ENCODE measurements at places on chromosomes 1 and 21.

DNA sequence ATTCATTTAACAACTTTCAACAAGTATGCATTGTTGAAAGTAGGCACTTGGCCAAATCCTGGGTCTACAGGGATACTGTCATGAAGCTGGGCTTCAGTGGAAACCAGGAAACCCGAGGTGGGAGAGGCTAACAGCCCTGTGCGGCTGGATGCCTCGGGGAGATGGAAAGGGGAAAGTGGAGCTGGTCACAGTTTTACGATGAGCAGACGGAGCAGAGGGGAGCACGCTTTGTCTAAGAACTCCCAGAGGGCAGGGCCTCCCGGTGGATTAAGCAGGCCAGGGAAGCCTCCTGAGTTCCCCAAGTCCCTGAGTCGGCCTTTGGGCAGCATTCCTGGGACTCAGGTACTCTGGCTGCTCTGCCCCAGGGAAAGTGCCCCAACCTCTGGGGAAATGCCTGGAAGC lies 23.8 kb downstream of the STUM start:
- no peak for DNase-seq

DNA sequence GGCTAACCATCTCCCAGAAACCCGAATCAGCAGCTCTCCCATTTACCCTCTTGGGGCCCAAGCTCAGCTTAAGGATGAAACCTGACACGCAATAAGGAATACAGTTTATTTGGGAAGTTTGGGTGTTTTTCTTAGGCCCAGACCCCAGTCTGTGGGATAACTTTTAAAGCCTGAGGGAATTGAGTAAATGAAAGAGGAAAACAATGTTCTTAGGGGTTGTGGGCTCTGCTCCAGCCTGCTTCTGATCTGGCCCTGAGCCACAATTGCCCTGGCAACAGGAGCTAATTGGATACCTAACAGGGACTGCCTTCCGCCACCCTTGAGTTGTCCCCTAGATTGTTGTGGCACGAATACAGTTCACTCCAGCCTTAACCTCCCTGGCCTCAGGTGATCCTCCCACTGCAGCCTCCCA lies 20.1 kb downstream of the DYRK3 start:
- DNase-seq = no peak

GRCh38 chr1:208059409-208060001 lies 148.6 kb upstream of the CD34 start:
- no peak for DNase-seq

DNA sequence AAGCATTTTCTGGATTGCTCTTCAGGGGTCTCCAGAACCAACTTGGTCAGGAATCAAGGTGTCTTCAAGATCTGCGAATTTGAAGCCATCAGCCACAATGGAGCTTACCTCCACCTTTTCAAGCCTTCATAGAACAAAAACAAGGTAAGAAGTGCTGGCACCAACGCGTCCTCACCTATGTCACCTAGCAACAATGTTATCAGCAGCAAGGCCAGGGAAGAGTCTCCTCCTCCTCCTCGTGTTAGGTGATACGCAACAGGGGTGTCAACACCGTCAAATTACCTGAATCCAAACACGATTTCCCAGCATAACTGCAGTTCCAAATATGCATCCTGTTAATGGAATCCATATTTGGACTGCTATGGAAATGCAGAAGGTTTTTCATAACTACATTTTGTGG lies 4.1 kb upstream of the TIAM1 start:
- no peak for DNase-seq

- no peak for DNase-seq
Observed at GRCh38 chr1:72759486-72759885, 477.1 kb upstream of the NEGR1 start.

DNA sequence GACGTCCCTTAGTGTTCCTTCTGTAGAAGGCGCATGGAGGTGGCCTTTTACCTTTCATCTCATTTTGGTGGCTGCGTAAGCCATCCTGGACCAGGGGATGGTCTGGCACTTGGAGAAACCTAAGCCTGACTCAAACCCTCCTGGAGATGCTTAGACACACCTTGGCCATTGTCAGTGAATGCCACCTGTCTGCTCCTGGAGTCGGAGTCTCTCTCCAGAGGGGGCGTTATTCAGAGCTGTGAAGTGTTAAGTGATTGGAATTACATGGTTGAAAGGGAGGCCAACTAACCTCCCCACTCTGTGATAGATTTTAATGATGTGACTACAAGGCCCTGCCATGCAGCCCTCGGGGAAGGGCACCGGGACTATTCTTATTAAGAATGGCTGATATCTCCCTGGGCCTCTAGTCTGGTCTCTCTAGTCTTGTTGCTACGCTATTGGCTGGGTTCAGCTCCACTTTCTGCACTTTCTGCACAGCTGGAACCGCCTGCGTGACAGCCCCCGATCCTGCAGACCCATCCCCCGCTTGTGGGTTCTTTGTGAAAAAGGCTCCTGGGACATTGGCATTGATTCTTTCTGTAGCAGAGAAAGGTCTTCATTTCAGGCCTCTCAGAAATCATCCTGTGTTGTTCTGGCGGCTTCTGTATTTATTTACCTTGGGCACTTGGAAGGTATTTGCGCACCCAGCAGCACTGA lies 4.2 kb downstream of the RASSF5 start:
- DNase-seq = peak; percentile 28

- no peak for DNase-seq
Observed at GRCh38 chr1:58659516-58659915, 40.3 kb downstream of the MYSM1 start.

DNA sequence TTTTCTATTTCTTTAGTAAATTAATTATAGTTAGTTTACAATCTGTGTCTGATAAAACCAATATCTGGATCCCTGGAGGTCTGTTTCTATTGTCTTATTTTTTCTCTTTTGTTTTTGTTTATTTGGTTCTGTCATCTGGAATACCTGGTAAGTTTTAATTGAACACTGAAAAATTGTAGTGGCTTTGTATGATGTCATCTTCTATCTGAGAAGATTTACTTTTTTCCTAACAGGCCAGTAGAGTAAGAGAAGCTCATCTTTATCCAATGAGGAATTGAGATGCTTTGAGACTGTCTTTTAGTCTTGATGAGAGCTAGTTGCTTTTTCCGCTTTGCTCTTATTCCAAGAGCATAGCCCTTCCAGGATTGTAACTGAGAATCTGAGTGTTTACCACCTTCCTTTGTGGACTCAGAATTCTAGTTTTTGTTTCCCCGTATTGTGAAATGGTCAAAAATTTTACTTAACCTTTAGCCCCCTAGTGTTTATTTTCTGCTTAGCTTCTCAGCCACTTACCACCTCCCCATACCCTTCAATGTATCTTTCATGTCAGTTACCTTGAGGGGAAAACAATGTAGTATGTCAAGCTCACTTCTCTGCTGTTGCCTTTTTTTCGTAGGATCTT lies 25.0 kb downstream of the PTGFRN start:
- no peak for DNase-seq

DNA sequence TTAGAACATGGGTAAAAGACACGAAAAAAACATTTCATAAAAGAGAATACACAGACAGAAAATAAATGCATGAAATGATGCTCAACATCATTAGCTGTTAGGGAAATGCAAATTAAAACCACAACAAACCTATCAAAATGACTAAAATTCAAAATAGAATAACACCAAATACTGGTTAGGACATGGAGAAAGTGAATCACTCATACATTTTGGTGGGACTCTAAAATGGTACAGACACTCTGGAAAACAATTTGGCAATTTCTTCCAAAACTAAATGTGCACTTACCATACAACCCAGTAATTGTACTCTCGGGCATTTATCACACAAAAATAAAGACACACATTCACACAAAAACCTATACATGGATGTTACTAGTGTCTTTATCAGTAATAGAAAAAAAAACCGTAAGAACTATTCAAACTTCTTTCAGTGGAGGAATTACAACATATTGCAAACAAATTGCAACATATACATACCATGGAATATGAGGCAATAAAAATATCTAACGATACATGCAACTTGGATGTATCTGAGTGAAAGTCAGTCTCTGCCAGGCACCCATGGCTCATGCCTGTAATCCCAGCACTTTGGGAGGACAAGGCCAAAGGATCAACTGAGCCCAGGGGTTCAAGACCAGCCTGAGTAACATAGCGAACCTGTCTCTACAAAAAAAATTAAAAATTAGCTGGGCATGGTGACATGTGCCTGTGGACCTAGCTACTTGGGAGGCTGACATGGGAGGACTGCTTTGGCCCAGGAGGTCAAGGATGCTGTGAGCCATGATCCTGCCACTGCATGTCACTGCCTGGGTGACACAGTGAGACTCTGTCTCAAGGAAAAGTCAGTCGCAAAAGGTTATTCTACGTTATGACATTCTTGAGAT lies 19.6 kb downstream of the HSF2BP start:
- no peak for DNase-seq

DNA sequence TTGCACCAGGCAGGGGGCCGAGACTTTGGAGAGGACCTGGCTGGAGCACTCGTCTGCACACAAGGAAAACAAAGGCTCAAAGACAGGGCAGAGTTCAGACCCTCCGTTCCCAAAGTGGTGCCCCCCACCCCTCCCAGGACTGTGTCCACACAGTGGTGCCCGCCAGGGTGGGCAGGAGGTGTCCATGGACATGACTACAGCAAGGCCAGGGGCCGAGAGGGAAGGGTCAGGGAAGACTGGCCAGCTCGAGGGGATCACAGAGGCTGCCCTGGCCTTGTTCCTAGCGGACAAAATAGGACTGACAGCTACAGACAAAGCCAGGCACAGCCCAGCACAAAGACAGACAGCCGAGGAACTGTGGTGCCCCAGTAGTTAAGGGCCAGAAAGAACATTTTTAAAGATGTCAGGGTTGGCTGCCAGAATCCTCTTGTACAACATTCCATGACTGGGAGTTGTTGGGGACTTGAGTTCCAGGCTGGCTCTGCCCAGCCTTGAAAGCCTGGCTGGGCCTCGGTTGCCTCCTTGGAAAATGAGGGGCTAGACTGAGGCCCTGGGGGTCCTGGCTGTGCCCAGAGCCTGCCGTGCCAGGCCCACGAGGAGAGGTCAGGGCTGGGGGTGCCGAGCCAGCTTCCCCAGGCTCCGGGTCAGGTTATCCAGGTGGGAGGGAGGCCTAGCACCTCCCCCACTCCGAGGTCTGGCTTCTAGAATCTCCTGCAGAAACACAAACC lies 63.7 kb downstream of the SLX9 start:
- DNase-seq = peak; percentile 29

DNA sequence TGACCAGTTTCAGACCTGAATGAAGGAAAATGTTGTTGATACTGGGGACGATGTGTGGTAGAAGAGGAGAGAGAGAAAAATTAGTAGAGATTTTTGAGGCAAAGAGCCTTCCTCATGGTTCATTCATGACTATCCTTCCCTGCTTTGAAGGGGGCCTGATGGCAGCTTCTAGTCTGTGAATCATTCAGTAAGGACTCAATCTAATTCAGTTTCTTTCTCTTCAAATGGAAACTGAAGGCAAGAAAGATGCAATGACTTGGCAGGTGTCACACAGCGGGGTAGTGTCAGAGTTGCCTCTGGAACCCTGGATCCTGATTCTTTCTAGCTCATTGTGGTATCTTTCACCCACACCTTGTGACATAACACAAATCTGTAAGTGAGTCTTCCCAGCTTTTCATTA lies 14.9 kb upstream of the CD5L start:
- no peak for DNase-seq

DNA sequence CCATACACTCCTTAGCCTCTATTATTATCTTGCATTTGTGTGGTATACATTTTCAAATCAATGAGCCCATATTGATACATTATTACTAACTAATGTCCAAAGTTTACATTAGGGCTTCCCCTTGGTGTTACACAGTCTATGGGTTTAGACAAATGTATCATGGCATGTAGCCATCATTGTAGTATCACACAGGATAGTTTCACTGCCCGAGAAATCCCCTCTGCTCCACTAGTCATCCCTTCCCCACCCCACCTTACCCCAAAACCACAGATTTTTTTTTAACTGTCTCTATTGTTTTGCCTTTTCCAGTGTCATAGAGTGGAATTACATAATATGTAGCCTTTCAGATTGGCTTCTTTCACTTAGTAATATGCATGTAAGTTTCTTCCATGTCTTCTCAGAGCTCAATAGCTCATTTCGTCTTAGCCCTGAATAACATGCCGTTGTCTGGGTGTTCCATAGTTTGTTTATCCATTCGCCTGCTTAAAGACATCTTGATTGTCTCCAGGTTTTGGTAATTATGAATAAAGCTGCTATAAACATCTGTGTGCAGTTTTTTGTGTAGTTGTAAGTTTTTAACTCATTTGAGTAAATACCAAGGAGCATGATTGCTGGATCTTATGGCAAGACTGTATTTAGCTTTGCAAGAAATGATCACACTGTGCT lies 86.4 kb upstream of the LYST start:
- no peak for DNase-seq

DNA sequence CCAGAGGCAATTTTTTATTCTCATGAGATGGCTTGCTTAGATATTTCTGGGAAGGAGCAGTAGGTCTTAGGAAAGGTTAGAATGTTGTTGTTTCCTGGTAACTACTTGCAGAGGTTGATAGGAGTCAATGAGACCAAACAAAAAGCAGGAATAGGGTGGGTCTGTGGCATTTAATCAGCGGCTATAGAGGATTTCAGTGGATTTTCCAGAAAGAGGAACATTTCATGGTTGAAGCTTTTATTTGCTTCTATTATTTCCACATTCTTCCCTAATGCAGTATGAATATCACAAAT lies 111.3 kb upstream of the PALMD start:
- DNase-seq = no peak

GRCh38 chr1:211616231-211616964 lies 37.4 kb upstream of the SLC30A1 start:
- DNase-seq = peak; percentile 86

- DNase-seq = no peak
Observed at GRCh38 chr1:176469450-176470010, 6.6 kb downstream of the PAPPA2 start.

- no peak for DNase-seq
Observed at GRCh38 chr1:227949341-227949921, 1.7 kb upstream of the WNT9A start.
